ENCODE measurements at places on chromosomes 16 and 17.

- no peaks in the 10 kb centered on the region for H3K27me3 ChIP-seq
- no peak overlapping the region for H3K4me3 ChIP-seq
- H3K4me1 ChIP-seq, result no peaks in the 10 kb centered on the region
Measured at GRCh38 chr16:63695347-63695746, 1426.5 kb downstream of the CDH11 start.

- H3K27me3 ChIP-seq, result peaks cover 48% of the 10 kb centered on the region
- H3K4me3 ChIP-seq, result no peak overlapping the region
- DNase-seq, result no peak
Measured at GRCh38 chr17:45388604-45389325, 43.9 kb downstream of the ARHGAP27 start.

GRCh38 chr16:8928467-8928957, 35.2 kb downstream of the USP7 start:
- H3K27me3 ChIP-seq, result no peaks in the 10 kb centered on the region
- peaks cover 38% of the 10 kb centered on the region for H3K4me1 ChIP-seq
- H3K4me3 ChIP-seq, result no peak overlapping the region
- peaks cover 44% of the 10 kb centered on the region for H3K36me3 ChIP-seq

DNA sequence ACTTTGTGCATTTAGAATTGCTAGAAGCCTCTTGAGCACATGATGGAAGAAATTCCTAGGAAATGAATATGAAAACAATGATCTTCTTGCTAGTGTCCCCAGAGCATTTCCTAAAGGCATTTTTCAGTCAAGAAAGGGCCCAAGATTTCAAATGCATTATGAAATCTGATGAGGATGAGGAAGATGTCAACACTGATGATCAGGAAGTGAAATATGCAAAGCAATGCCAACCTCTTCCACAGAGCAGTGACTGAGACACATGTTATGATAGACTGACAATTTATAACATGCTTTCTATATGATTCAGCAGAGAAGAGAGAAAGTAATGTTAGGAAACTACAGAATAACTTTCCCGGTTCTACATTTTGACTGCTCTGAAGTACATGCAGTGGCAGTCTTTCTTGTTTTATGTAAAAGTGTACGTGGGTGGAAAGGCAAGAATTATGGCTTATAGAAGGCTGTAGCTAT, 859.1 kb upstream of the GOT2 start:
- DNase-seq, result no peak
- H3K36me3 ChIP-seq, result no peaks in the 10 kb centered on the region
- H3K4me1 ChIP-seq, result no peaks in the 10 kb centered on the region

DNA sequence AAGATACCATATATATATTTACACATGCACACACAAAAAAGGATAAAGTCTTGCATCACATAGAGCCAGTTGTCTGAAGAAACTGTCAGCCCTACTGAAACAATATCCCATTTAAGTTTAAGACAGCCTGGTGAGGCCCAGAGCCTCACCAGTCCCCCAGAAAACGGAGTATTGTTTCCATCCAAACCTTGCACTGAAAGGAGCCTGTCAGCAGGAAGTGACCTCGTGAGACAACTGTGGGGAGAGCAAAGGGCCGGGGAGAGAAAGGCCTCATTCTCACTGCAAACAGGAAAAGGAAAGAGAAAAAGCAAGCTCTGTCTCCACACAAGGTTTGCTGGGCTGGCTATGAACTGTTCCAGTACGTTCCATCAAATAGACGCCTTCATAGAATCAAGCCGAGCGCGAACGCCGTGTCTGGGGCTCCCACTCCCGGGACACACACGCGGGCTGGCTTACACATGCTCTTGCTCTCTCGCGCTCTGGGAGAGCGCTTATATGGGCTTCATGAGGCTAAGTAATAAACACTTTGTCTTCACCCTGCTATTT, 44.4 kb upstream of the ZFHX3 start:
- H3K36me3 ChIP-seq, result no peaks in the 10 kb centered on the region
- peak; percentile 24 for DNase-seq
- H3K27me3 ChIP-seq, result peaks cover 5% of the 10 kb centered on the region
- H3K4me1 ChIP-seq, result peaks cover 11% of the 10 kb centered on the region
- no peak overlapping the region for H3K4me3 ChIP-seq

- H3K4me3 ChIP-seq, result no peak overlapping the region
- peaks cover 15% of the 10 kb centered on the region for H3K27me3 ChIP-seq
- no peaks in the 10 kb centered on the region for H3K36me3 ChIP-seq
- no peak overlapping the region for H3K27ac ChIP-seq
- DNase-seq, result no peak
- no peaks in the 10 kb centered on the region for H3K4me1 ChIP-seq
Measured at GRCh38 chr17:41467561-41467960, 375 bp upstream of the KRT32 start.

Measured in activated naive CD4-positive, alpha-beta T cell treated with anti-CD3 and anti-CD28 coated beads, Interleukin-2, amount 10 ng/mL, durations not matched to agents 7 days and 5 days (primary cell).